ENCODE measurements at places on chromosomes 5 and 9.

DNA sequence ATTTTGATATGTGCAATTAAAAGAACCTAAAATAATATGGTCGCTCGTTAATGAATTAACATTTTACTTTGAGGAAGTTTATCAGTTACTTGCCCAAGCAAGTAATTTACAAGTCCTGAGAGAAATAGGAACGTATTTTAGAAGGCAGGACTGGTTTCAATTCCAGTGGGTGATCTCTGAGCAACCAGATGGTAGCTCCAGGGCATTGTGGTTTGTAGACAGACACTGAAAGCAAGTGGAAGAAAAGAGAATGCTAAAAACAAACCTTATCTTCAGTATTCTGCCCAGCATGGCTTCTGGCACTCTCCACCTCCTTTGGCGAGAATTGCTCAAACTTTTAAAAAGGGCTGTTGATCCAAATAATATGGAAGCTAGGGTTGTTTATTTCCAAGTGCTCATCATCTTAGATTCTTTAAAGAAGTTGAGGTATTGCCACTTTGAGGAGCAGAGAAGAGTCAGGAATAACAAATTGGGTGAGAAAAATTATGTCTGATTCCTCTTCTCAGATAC, 31.8 kb upstream of the ERAP2 start:
- no peak for DNase-seq

DNA sequence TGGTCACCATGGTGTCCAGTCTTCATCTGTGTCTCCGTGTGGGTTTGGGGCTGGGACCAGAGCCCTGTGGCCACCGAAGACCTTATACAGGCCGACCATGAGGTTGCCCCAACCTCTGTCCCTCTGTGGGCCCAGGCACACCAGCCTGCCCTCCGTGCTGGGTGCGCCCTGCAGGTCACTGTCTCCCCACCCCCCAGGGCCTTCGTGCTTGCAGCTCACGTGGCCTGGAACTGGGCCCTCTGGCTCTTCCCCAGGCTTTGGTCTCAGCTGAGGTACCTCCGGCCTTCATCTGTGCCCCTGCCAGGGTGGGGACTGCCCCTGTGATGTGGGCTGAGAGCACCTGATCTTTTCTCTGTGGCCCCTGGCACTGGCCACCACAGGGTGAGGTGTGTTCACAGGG, 92.1 kb downstream of the RXRA start:
- DNase-seq = no peak

- DNase-seq = no peak
These were observed 162.0 kb upstream of the S1PR3 start for GRCh38 chr9:88829276-88829675.

- DNase-seq = no peak
These were observed 1.3 kb upstream of the HAND1 start for GRCh38 chr5:154479160-154479943.

All from stimulated activated CD4-positive, alpha-beta T cell treated with anti-CD3 and anti-CD28 coated beads, Interleukin-1b, Interleukin-23, amount 100 ng/mL, for 1 hour (primary cell).